ENCODE measurements at places on chromosomes 11 and 22.

DNA sequence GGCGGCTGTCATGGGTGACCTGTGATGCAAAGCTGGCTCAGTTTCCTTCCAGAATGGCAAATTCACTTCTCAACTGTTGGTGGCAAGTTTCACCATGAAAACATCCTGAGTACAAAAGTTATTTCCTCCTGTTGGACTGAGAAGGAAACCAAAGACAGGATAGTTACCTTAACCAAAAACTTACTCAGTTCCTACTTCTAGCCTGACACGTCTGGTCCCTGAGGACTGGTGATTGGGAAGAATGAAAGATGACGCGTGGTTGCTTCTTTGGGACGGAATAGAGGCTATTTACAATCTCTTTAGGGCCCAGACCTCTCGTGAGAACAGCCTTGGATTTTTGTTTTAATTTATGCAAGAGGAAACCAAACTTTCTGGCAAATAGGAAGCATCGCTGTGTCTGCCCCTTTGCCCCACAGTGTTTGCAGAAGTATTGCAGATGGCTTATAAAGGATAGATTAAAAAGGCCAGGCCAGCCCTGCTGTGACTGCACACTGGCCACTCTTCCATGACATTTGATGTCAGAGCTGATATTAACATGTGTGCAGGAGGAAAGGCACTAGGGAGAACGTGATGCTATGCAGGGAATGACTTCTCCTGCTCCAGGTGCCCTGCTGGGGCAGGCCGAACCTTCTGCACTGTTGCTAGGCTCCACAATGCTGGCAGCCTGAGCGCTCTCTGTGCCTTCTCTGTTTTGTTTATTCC, 7.6 kb downstream of the VPS26B start:
- DNase-seq = no peak

DNA sequence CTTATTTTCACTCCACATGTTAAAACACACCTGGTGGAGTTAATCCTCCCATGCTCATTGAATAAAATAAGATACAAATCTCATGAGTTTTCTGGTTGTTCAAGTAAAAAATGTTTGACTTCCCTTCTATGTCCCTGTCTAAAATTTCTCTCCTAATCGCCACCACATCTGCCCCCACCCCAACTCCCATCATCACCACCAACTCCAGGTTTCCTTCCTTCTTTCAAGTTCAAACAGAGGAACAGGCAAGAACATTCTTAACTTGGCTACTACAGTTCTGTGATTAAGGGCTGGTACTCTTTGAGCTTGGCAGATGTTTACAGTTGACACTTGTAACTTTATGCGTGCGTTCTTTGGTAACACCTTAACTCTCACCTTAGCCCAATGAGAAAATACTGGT, 9.1 kb upstream of the PSMA1 start:
- DNase-seq = no peak

GRCh38 chr11:94117871-94118270, 10.8 kb upstream of the PANX1 start:
- DNase-seq = no peak

DNA sequence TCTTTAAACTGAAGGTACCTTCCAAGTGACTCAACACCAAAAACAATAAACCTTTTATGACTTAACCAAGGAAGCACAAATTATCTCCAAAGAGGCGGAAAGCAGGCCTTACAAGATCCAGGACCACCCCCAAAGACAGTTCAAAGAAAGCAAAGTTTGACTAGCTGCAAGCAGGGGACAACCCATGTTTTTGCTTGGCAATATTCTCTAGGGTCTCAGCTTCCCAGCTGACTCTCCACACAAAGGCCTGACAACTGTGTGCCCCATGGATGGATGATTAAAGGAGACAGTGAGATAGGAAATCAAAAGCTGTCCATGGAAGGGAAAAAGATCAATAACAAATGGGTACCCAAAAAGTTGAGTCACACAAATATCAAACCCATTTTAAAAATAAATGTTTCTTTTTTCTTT, 232.2 kb downstream of the DDX10 start:
- DNase-seq = no peak

- DNase-seq = no peak
These were observed 54.4 kb downstream of the ATXN10 start for GRCh38 chr22:45726081-45726480.

GRCh38 chr11:2736577-2737225, 36.9 kb upstream of the KCNQ1OT1 start:
- DNase-seq = no peak

GRCh38 chr11:81030186-81030585, 1589.4 kb upstream of the TENM4 start:
- DNase-seq = no peak

DNA sequence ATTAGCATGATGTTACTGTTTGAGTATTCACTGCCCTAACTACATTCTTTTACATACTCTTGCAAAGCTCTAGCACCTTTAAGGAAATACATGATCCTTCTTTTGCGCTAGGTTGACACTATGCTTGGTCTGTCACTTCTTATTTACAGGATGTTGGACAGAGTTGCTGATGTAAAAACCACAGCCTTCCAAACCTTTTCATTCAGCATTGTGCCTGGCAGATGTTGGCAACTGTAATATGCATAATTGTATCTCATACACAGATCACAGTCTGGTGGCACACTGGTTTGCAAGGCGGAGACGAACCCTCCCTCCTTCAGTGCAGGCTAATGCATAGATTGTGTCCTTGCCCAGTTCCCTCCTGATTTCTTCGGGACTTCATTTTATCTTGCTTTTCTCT, 224.1 kb downstream of the SNX19 start:
- no peak for DNase-seq

- no peak for DNase-seq
These were observed 13.9 kb downstream of the LSP1 start for GRCh38 chr11:1866776-1867175.

DNA sequence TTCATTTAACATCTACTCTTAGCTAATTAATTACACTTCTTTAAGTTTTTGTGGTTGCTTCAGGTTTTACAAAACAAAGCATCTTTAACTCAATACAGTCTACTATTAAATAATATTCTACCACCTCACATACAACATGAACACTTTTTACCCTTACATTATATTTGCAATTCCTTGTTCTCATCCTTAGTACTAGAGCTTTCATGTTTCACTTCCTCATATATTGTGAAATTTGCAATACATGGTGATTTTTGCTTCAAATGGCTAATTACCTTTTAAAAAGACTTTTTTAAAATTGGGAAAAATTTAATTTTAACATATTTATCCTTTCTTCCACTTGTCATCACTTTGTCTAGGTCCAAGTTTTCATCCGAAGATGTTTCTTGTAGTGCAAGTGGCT, 37.5 kb downstream of the RSF1 start:
- DNase-seq = no peak

DNA sequence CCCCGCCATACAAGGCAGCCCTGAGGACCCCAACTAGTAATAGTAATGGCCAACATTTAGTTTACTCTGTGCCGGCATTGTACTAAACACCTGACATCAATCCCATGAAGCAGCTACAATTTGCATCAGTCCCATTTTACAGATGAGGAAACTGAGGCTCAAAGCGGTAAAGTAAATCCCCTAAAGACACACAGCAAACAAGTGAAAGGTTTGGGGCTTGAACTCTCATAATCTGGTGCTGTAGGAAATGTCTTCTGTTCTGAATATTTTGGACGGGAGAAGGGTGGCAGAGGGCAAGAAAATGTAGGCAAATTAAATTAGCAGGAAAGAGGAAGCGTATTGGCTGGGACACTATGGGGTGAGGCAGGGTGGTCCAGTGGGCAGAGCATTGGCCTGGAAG, 160.3 kb upstream of the SYT13 start:
- no peak for DNase-seq

GRCh38 chr11:75306529-75306928, 44.9 kb downstream of the ARRB1 start:
- no peak for DNase-seq

GRCh38 chr11:17802491-17802890, 67.9 kb downstream of the KCNC1 start:
- no peak for DNase-seq

DNA sequence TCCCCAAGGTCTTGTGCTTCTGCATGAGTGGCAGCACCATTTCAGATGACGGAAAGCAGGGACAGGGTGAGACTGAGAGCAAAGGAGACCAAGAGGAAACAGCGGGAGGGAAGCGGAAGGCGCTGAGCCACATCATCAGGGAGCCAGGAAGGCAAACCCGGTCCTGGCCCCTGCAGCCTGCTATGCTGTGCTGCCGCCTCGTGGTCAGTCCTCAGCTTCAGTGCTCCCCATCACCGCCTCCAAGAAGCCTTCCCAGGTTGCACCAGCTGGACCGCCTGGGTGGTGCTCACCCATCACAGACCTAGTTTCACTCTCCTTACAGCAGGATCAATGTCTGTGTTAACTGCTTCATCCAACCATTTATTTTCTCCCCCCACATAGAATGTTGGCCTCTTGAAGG, 73.0 kb upstream of the PHF21B start:
- no peak for DNase-seq

- peak; percentile 15 for DNase-seq
These were observed 171.9 kb downstream of the SHANK2 start for GRCh38 chr11:71080239-71081097.

DNA sequence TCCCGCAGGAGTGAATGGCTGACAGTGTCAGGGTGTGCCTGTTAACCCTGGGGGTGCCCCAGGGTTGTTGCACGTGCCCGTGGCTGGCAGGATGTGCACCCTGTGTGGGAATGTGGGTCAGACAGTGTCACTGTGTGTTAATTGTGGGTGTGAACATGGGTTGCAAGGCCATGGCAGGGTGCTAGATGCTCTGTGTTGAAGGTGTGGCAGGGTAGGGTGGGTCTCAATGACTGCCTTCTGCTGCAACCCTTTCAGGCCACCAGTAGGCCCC, 8.3 kb downstream of the RIN1 start:
- no peak for DNase-seq

DNA sequence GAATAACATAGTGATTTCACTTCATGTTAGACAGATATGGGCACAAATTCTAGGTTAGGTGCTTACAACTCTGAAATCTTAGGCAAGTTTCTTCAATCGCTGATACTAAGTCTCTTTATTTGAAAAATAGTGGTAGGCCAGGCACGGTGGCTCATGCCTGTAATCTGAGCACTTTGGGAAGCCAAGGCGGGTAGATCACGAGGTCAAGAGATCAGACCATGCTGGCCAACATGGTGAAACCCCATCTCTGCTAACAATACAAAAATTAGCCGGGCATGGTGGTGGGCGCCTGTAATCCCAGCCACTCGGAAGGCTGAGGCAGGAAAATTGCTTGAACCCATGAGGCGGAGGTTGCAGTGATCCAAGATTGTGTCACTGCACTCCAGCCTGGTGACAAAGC, 729.4 kb downstream of the METTL15 start:
- no peak for DNase-seq

DNA sequence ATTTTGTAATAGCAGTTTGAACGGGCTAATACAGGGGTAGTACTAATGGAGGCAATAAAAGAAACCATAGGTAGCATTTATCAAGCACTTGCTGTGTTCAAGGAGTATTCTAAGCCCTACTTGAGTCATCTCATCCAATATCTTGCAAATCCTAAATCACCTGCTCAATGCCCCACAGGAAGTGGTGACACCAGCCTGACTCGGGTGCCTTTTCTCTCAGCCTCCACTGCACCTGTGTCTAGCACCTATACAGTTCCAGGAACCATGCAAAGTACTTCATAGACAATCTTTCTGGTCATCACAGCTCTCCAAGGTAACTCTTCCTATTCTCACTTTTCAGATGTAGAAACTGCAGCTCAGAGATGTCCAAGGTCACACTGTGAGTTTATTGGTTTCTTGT, 98.0 kb downstream of the PRR5L start:
- DNase-seq = no peak

GRCh38 chr22:29216873-29217666, 11.4 kb downstream of the EMID1 start:
- DNase-seq = peak; percentile 37

DNA sequence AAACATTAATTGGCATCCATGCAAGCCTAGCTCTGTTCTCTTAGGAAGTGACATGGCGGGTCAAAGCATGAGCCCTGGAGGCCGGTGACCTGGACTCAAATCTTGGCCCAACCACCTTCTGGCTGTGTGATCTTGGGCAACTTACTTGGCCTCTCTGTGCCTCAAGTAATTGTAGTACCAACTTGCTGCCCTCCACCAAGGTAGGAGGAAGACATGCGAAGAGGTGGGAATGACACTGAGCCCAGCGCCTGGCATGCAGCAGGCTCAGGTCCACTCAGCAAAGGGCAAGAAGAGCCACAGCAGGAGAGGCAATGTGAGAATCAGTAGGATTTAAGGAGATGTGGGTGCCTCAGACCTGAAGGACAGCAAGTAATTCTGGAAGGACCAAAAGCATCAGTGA, 59.6 kb upstream of the SLC22A12 start:
- DNase-seq = no peak

GRCh38 chr11:28366549-28367346, 258.6 kb downstream of the METTL15 start:
- no peak for DNase-seq

DNA sequence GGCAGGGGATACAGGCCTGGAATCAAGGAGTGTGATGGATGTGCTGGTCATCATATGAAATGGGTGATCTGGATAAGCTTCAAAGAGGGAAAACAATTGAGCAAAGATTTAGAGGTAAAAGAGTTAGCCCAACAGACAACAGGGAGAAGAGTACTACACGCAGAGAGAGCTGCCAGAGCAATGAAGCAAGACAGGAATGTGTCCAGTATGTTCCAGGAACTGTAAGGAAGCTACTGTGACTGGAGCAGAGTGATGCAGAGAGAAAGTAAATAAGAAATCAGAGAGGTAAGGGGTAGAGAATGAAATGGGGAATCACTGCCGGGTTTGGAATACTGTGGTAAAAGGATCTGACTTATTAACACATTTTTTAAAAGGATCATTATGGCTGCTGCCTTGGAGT, 255.1 kb downstream of the DCDC1 start:
- no peak for DNase-seq

GRCh38 chr22:50702261-50702671, 29.6 kb downstream of the SHANK3 start:
- no peak for DNase-seq

- DNase-seq = peak; percentile 85
These were observed at the start of gene TAGLN for GRCh38 chr11:117199053-117199915. TAGLN (plus strand) TSS chr11:117199370; CDS start chr11:117203014, 3,644 bp downstream.

DNA sequence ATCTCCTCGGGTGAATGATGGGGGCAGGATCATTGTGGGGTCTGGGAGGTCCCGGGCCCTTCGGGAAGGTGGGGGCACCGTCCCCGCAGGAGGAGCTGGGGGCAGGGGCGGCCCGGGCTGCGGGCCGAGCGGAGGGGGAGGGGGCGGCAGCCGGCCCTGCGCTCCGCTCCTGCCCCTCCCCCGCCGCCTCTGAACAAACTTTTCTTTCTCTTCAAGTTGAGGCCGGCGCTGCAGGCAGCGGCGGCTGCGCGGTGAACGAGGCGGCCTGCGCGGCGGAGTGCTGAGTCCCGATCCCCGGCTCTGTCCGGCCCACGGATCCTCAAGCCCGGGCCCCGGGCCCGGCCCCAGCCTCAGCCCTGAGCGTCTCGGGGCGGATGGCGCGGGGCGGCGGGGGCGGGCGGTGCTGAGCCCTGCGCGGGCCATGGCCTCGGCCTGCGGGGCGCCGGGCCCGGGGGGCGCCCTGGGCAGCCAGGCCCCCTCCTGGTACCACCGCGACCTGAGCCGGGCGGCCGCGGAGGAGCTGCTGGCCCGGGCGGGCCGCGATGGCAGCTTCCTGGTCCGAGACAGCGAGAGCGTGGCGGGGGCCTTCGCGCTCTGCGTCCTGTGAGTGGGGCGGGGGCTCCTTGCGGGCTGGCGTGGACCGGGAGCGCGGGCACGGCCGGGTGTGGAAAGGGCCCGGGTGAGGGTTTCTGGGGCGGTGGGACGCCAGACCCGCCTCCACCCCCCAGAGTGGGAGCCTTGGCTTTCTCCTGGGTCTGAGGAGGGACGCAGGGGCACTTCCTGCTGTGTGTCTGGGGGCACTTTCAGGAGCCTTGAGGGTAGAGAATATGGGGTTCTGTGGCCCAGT, at the start of gene INPPL1:
Gene INPPL1, plus strand, starts transcription at position 204 of the 847 bp plus-strand sequence. Its CDS starts 218 bp downstream, at position 422.
- no peak for DNase-seq

GRCh38 chr22:48857202-48857805, 970.4 kb downstream of the BRD1 start:
- no peak for DNase-seq

Data from AG09319 (cell line).